DMS 273 treated with DMSO at 0.1 percent for 48 hours (cell line): ENCODE measurements at places on chromosomes 7 and 10.

DNA sequence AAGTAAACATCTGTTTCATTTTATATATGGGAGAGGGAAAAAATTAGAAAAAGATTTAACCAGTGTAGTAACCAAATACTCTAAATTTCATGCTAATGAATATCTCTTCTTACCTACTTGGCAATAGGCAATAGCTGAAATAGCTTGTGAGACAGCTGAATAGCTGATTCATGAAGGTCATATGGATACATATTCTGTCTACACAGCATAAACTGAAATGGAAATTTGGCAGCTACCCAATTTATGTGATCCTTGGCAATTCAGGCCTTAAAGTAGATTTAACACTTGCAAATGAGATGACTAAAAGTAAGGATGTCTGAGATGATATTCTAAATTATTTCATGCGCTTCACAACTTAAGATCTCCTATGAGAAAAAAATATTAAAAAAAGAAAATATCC is 261.2 kb upstream of the SEMA3A start:
- DNase-seq: no peak

- DNase-seq: no peak
Measured at GRCh38 chr7:116193329-116194087, 16.8 kb upstream of the TES start.

GRCh38 chr10:133257489-133258065 is 19.1 kb downstream of the ADAM8 start:
- no peak for DNase-seq

DNA sequence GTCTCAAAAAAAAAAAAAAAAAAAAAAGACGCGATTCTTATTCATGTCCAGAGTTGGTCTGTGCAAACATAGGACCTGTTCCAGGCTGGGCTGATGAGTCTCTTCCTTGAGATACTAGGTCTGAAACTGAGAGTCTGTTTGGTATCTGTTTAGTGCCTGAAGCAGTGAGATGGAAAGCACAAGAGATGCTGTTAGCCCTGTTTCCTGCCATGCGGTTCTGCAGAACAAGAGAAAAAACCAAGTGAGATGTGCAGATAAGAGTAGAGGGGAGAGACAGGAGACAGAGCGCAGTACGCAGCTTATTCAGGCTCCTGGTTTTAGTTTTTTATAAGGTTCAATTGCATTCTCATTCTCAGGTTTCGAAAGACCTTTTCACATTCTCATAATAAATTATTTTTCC is 85.8 kb upstream of the PRKCQ start:
- no peak for DNase-seq

- no peak for DNase-seq
Measured at GRCh38 chr7:151060113-151060415, 675 bp downstream of the SLC4A2 start.
